ENCODE measurements at places on chromosomes 2 and 18. TPM values are rescaled to one million over a fixed set of nuclear protein-coding genes. Genes with fewer than 3 reads are reported as not detected.

DNA sequence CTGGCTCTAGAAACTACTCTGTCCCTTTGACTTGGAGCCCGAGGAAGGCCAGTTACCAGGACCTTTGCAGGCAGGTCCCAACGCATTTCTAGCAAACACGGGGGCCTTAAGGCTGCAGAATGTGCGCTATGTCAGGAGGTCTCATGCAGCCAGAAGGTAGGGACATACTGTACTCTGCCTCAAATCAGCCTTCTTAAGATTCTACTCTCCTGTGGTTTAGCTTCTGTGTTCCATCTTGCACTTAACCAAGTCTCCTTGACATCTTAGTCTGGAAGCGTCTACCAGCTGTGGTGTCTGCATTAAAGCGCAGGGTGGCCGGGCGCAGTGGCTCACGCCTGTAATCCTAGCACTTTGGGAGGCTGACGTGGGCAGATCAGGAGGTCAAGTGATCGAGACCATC is 65.5 kb downstream of the STEAP3 start:
- H3K27ac ChIP-seq, result no peak overlapping the region
- no peaks in the 10 kb centered on the region for H3K36me3 ChIP-seq
- no peak overlapping the region for H3K4me3 ChIP-seq
- H3K4me1 ChIP-seq, result peaks cover 7% of the 10 kb centered on the region

- DNase-seq, result no peak
- no peaks in the 10 kb centered on the region for H3K4me1 ChIP-seq
- H3K27me3 ChIP-seq, result no peaks in the 10 kb centered on the region
- H3K27ac ChIP-seq, result no peak overlapping the region
Measured at GRCh38 chr2:72132981-72133720, 14.5 kb downstream of the CYP26B1 start.

DNA sequence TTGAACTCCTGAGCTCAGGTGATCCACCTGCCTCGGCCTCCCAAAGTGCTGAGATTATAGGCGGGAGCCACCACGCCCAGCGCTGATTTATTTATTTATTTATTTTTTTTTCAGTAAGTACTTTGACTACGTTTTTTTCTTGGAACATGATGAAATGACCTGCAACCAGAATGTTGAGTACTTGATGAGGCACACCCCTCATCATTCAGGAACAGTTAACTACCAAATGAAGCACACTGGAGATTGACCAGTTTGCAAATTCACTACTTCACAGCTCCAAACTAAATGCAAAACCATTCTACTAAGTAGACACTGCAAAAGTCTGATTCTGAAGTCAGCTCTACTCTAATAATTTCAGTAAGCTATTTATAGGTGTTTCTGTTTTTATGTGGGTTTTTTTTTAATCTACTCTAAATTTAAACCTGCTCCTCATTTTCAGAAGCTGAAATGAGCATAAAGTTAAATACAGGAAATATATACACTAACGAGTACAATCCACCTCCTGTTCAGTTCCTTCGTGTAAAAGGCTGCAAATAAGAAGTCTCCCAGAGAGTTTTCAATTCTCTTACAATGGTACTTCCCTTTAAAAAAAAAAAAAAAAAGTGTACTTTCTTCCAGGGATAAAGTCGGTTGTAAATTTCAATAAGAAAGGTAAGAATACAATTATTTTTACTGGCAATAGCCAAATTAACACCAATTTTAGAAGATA is 1.4 kb downstream of the GFPT1 start:
- H3K4me1 ChIP-seq, result peaks cover 12% of the 10 kb centered on the region
- no peak overlapping the region for H3K4me3 ChIP-seq
- no peak overlapping the region for H3K27ac ChIP-seq
- no peaks in the 10 kb centered on the region for H3K27me3 ChIP-seq

DNA sequence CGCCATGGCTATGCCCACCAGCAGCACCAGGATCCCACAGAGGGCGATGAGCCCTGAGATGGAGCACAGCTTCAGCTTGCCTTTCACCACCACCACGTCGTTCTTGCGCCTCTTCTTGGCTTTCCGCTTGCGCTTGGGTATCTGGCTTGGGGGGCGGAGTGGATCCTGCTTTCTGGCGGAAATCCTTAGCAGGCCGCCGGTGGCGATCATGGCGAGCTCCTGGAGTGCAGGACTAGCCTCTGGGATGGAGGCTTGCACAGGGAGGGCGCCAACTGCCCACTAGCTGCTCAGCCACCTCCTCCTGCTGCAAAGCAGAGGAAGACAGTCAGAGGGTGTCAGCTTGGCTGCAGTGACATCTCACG is 3.5 kb downstream of the TMEM200C start:
- peaks cover 39% of the 10 kb centered on the region for H3K27me3 ChIP-seq
- no peaks in the 10 kb centered on the region for H3K36me3 ChIP-seq
- peak; percentile 26 for DNase-seq

DNA sequence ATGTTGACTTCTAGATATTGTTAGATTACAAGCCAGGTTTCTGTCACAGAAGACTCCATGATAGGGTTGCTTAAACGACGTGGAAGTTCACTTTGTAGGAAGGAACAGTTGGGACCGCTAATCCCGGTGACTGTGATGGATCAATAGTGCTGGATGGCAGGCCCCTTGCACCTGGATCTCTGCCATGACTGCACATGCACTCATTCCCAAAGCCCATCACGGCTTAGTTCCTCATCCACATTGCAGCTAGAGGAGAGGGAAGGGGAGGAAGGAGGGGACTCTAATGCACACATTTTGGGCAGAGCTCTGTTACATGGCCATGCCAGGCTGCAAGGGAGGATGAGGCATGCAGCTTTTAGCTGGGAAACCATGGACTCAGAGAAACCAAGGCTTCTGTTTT is 773.7 kb upstream of the RAB6C start:
- H3K27ac ChIP-seq, result no peak overlapping the region
- H3K27me3 ChIP-seq, result no peaks in the 10 kb centered on the region
- H3K36me3 ChIP-seq, result no peaks in the 10 kb centered on the region
- DNase-seq, result no peak
- H3K4me3 ChIP-seq, result no peak overlapping the region

DNA sequence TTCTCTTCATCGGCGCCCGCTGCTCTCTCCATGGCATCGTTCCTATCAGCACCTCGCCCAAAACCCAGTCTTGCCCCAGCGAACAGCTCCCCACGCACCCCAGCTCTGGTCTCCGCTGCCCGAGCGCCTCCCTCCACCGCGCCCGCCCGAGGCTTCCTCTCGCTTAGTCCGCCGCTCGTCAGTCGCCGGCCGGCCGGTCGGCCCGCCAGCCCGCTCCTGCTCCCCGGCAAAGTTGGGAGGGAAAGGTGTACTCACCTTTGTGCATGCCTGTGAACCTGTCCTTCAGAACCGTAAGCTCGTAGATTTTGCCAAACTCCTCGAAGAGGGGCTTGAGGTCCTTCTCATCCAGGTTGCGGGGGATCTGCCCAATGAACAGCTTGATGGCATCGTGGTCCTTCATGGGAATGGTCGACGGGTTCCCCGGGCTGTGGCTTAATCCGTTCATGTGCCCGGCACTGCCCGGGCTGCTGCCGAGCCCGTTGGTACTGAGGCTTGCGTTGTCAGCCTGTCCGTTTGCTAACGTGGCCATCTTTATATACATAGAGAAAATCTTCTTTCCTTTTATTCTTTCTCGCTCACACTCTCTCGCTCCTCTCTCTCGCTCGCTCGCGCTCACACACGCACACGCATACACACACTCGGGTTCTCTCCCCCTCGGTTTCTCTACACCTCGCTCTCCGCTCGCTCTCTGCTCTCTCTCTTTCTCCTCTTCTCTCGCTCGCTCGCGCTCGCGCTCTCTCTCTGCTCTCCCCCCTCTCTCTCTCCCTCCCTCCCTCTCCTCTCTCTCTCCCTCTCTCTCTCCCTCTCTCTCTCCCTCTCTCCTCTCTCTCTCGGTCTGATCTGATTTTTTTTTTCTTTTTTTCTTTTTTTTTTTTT is at the start of gene CELF4:
Gene CELF4 (minus strand): TSS at position 698 of the 876 bp plus-strand sequence.
- H3K36me3 ChIP-seq, result no peaks in the 10 kb centered on the region
- peaks cover 41% of the 10 kb centered on the region for H3K27me3 ChIP-seq
- peak; percentile 34 for DNase-seq
- no peak within 1 kb of the TSS for H3K4me3 ChIP-seq
- peaks cover 15% of the 10 kb centered on the region for H3K4me1 ChIP-seq
- no peak within 1 kb of the TSS for H3K27ac ChIP-seq

GRCh38 chr2:150387586-150388288 is 99.7 kb downstream of the RND3 start:
- no peaks in the 10 kb centered on the region for H3K27me3 ChIP-seq
- no peak overlapping the region for H3K27ac ChIP-seq
- DNase-seq, result no peak
- H3K4me3 ChIP-seq, result no peak overlapping the region
- H3K4me1 ChIP-seq, result no peaks in the 10 kb centered on the region

GRCh38 chr2:163593982-163594381 is 141.8 kb downstream of the FIGN start:
- DNase-seq, result no peak
- H3K27me3 ChIP-seq, result no peaks in the 10 kb centered on the region
- no peaks in the 10 kb centered on the region for H3K36me3 ChIP-seq
- no peak overlapping the region for H3K4me3 ChIP-seq
- no peak overlapping the region for H3K27ac ChIP-seq
- H3K4me1 ChIP-seq, result no peaks in the 10 kb centered on the region

- H3K4me3 ChIP-seq, result no peak overlapping the region
- H3K27me3 ChIP-seq, result peaks cover 9% of the 10 kb centered on the region
- H3K36me3 ChIP-seq, result no peaks in the 10 kb centered on the region
- no peaks in the 10 kb centered on the region for H3K4me1 ChIP-seq
Measured at GRCh38 chr2:51028829-51029228, 3.1 kb downstream of the NRXN1 start.

- peaks cover 4% of the 10 kb centered on the region for H3K4me1 ChIP-seq
- H3K27me3 ChIP-seq, result peaks cover 3% of the 10 kb centered on the region
- H3K4me3 ChIP-seq, result no peak overlapping the region
- peak; percentile 62 for DNase-seq
- peaks cover 24% of the 10 kb centered on the region for H3K36me3 ChIP-seq
- H3K27ac ChIP-seq, result no peak overlapping the region
Measured at GRCh38 chr2:112577756-112578155, 6.7 kb upstream of the CHCHD5 start.

DNA sequence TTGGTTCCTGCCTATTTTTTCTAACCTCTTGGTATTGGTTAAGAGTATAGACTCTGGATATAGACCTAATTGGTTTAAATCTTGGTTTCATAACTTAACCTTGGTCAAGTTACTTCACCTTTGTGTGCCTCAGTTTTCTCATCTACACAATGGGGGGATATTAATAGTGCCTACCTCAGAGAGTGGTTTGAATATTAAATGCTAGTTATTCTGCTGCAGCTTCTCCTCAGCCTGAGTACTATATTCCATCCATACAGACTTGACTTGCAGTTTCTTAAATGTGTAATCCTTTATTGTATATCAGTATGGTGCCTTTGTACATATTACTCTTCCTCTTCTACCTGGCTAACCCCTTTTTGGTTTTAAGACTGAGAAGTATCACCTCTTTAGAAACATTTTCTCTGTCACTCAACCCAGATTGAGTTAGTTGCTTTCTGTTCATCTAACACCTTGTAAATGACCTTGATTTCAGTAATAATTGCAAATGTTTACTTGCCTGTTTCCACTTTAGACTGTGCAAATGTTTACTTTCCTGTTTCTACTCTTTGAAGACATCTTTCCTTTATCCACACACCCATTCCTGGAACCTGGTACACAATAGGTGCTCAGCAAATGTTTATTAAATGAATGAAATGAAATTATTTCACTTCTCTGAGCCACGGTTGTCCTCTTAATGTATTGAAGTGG is 6.6 kb downstream of the ACVR2A start:
- no peak overlapping the region for H3K27ac ChIP-seq
- H3K36me3 ChIP-seq, result no peaks in the 10 kb centered on the region
- no peak for DNase-seq
- no peaks in the 10 kb centered on the region for H3K4me1 ChIP-seq
- H3K4me3 ChIP-seq, result no peak overlapping the region
- H3K27me3 ChIP-seq, result no peaks in the 10 kb centered on the region

DNA sequence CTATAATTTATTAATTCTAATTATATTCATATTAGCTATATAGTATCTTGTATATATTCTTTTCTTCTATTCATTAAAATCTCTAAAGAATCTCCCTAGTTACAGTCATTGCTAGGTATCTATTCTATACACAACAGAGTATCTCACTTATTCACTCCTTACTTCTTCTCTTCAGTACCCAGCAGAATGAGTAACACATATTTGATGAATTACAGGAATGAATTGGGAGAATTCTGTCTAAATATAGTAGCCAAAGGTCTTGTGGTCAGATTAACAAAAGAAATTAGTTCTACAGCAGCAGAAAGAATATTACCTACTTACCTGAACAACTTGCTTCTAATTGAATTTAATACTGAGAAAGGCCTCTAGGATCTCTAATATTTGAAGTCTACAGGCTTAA is 758.0 kb upstream of the ZEB2 start:
- DNase-seq, result no peak
- H3K27me3 ChIP-seq, result no peaks in the 10 kb centered on the region
- H3K27ac ChIP-seq, result no peak overlapping the region
- no peak overlapping the region for H3K4me3 ChIP-seq

DNA sequence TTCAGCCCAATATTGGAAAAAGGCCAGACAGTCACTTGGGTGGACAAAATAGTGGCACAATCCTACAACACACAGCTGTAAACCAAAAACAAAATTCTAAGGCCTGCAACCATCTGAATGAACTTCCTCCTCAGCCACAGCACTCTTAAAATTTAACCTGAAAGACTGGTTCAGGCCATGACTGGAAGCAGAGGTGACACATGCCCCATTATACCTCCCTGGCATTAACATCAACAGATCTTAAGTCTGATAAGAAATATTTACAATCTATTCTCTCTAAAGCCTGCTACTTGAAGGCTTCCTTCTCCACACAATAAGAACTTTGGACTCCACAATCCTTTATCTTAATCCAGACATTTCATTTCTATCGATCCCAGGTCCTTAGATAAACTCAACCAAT is 192.4 kb upstream of the LRP1B start:
- no peak overlapping the region for H3K27ac ChIP-seq
- no peaks in the 10 kb centered on the region for H3K27me3 ChIP-seq
- DNase-seq, result no peak

GRCh38 chr2:218033590-218034496 is 31.0 kb upstream of the TNS1 start:
- H3K36me3 ChIP-seq, result no peaks in the 10 kb centered on the region
- H3K27ac ChIP-seq, result no peak overlapping the region
- peak; percentile 61 for DNase-seq
- no peak overlapping the region for H3K4me3 ChIP-seq

- DNase-seq, result peak; percentile 69
- peaks cover 26% of the 10 kb centered on the region for H3K36me3 ChIP-seq
- no peak overlapping the region for H3K4me3 ChIP-seq
Measured at GRCh38 chr2:205763708-205764211, 81.5 kb downstream of the NRP2 start.

GRCh38 chr2:96529376-96530143 is 7.0 kb upstream of the ARID5A start:
- no peaks in the 10 kb centered on the region for H3K27me3 ChIP-seq
- H3K36me3 ChIP-seq, result no peaks in the 10 kb centered on the region

The HJURP gene
- 4.1 TPM for total RNA-seq

The TEKT4 gene
- total RNA-seq, result 4.1 TPM

The GPBAR1 gene
- total RNA-seq, result 0.60 TPM

The HOXD12 gene
- total RNA-seq, result not detected

The C2orf15 gene
- 3.6 TPM for total RNA-seq

The SERPINB11 gene
- not detected for total RNA-seq

The GPR45 gene
- total RNA-seq, result not detected

The FOXI3 gene
- total RNA-seq, result 0.17 TPM
